Psoas muscle (tissue), 8 donors: ENCODE measurements at places on chromosomes 1 and 21. TPM values are rescaled to one million over a fixed set of nuclear protein-coding genes. Genes with fewer than 3 reads are reported as not detected.

The RHBG gene
- total RNA-seq: not detected

The GBP6 gene
- total RNA-seq: 0.10 TPM

The IARS2 gene
- 72.5 TPM for total RNA-seq

The OR2T29 gene
- total RNA-seq: not detected

The DAB1 gene
- 0.08 TPM for total RNA-seq
